Cortex of kidney (tissue), 1 donor: ENCODE measurements at places on chromosomes 4 and X.

DNA sequence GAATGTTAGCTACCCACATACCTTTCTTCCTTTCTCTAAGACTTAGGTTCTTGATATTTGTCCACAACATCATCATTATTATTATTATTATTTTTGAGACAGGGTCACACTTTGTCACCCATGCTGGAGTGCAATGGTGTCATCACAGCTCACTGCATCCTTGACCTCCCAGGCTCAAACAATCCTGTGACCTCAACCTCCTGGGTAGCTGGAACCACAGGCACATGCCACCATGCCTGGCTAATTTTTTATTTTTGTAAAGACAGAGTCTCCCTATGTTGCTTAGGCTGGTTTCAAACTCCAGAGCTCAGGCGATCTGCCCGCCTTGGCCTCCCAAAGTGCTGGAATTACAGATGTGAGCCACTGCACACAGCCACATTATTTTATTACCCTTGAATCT lies 119.0 kb downstream of the CBR4 start:
- no peak for DNase-seq

DNA sequence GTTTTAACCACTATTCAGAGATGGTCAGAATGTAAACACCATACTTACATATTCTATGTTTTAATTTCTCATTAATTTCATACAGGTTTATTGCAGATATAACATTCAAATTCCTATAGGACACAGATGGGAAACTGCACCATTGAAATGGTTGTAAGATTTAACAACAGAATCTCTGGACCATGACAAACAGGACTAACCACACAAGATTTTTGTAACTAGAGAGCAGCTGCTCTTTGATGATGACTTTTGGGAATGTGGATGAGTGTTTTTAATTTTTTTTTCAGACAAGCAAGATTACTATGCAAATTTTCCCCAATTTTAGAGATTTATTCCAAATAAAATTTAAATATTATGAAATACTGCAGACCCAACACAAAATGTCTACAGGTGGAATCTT lies 610.2 kb downstream of the PCDH18 start:
- DNase-seq = no peak

GRCh38 chrX:11557120-11557519 lies 108.6 kb downstream of the ARHGAP6 start:
- no peak for DNase-seq

- no peak for DNase-seq
Observed at GRCh38 chr4:7524064-7524682, 89.4 kb upstream of the PSAPL1 start.

DNA sequence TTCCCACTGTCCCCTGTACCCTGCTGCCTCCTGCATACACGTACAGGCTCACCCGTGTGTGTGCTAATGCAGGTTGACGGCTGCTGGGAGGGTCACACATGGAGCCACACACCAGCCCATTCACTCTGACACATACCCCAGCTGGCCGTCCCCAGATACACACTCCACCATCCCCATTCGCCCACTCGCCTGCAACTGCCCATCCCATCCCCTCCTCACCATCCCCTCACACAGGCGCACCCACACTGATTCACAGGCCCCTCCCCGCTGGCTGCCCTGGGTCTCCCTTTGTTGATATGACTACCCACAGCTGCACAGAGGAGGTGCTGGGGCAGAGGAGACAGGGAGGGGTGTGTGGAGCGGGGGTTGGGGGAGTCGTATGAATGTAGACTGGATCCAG lies 25.7 kb downstream of the PJA1 start:
- no peak for DNase-seq

DNA sequence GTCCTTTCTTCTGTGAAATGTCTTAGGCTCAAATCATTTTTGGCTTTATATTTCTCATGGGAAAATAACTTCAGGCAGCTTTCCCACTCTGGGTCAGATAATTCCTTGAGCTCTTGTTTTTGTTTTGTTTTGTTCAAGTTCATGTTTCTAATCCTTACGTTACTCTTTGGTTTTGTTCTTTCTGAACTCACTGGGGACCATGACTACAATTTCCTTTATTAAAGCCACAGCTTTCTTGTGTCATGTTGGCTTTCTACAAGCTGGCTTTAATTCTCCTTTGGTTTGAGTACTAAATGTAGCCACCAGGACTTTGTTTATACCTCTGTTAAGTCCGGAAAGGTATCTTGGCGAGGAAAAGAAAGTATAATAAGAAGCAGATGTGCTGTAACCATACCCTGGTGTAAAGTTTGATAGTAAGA lies 30.8 kb upstream of the ANXA3 start:
- no peak for DNase-seq

- DNase-seq = no peak
Observed at GRCh38 chr4:4750187-4750586, 109.3 kb upstream of the MSX1 start.

GRCh38 chrX:134480061-134480460 lies 20.1 kb downstream of the HPRT1 start:
- DNase-seq = no peak

DNA sequence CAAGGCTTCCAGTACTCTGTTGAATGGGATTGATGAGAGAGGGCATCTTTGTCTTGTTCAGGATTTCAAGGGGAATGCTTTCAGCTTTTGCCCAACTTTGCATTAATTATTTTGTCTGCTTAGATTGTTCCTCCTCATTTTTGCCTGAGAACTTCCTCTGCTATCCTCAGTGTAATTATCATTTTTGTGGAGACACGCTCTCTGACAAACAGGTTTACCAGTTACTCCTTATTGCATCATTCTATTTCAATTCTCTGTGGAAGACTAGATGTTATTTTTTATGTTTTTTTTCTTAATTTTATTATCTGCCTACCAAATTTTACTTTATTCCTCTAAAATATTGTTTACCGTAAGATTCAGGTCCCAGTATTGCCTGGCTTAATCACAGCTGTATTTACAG lies 349.2 kb downstream of the ADGRL3 start:
- DNase-seq = no peak
